ENCODE measurements at places on chromosomes 11 and 22.
A peak's percentile ranks its signal among the peaks of the same experiment; 100 is the strongest.

GRCh38 chr11:108486828-108487227 lies 11.4 kb downstream of the POGLUT3 start:
- no peak for DNase-seq

- DNase-seq = no peak
These were observed 16.2 kb upstream of the ME3 start for GRCh38 chr11:86688398-86689179.

- DNase-seq = no peak
These were observed 10.5 kb downstream of the ELFN2 start for GRCh38 chr22:37416827-37417226.

DNA sequence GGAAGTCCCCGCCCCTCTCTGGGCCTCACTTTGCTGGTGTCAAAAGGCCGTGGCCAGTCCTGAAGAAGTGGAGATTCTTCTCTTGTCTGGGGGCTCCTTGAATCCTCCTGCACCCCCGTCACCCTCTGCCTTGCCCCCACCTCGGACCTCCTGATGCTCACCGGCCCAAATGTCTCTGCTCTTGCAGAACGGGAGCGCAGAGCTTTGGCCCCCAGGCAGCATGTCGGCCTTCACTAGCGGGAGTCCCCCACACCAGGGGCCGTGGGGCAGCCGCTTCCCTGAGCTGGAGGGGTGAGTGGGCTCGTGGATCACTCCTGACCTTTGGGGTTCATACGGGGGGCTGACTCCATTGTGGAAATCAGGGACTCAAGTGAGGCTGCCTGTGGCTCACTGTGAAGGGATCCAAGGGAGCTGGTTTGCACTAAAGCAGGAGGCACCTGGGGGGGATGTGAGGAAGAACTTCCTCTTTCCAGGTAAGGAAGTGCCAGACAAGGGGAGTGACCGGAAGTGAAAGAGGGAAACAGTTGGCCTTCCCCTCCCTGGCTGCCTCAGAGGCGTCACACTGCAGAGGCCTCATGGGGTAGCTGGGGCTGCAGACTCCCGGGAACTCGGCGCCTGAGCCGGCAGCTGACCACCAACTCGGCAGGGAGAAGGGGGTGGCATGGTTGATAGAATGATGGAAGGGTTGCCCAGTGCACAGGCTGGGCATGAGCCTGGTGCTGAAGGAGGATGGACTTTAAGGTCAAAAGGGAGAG lies 23.1 kb downstream of the CSF2RB start:
- DNase-seq = no peak

DNA sequence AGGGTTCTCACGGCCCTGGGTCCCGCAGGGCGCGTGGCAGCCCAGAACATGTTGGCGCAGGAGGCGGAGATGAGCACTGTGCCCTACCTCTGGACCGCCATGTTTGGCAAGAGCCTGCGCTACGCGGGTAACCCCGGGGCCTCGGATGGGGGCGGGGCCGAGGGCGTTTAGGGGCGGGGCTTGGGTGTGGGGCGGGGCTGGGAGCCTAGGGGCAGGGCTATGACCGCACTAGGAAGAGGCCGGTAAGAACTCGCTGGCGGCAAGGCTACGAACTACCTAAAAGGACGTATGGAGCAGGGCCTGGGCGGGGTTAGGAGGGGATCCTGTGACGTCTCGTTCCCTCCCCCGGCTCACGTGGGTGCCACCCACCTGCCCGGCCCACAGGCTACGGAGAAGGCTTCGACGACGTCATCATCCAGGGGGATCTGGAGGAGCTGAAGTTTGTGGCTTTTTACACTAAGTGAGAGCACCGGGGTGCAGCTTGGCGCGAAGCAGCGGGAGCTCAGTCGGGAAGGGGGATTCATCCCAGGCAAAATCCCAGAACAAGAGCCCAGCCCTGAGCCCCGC lies 2.8 kb upstream of the LZTR1 start:
- peak; percentile 67 for DNase-seq

GRCh38 chr11:36672815-36673450 lies 74.9 kb upstream of the RAG2 start:
- no peak for DNase-seq

DNA sequence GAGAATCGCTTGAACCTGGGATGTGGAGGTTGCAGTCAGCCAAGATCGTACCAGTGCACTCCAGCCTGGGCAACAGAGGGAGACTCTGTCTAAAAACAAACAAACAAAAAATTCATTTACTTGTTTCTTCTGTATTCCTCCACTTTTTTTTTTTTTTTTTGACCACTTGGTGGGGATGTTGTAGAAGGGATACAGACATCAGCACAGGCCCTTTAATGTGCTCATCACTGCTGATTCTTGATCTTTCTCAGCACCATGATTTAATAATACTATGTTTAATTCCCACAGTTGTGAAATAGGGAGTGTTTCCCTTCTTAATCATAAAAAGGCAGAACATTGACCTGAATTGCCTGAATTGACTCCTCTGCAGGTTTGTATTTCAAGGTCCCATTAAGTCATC lies 4.5 kb downstream of the TTC9C start:
- DNase-seq = no peak

GRCh38 chr11:11916981-11917399 lies 75.2 kb downstream of the USP47 start:
- no peak for DNase-seq

Measured in GM12891 (cell line).